ENCODE measurements at places on chromosomes 1 and 21.

- DNase-seq = no peak
Measured at GRCh38 chr1:231803353-231803752, 176.8 kb downstream of the DISC1 start.

DNA sequence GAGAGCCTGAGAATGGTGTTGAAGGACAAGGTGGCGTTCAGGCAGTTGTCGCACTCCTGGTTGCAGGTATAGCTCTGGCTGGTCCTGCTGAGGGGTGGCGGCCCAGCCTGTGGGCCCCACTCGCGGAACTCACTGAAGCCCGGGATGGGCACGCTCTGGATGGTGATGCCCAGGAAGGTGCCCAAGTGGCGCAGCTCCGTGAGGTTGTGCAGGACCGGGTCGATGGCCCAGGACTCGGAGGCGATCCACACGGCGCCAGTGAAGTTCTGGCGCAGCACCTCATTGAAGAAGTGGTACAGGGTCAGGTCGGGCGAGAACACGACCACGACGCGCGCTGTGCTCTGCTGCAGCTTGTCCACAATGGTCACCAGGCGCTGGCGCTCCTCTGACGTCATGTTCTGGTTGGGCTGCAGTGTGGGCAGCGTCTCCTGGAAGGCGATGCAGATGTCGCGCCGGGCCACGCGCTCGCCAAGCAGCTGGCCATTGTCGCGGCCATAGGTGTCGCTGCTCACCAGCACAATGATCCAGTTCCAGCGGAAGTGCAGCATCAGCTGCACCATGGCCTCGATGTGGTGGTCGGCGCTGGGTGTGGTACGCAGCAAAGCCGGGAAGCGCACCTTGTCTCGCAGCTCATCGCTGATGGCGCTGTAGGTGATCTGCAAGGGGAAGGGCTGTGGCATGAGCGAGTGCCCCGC is 5.0 kb downstream of the TAS1R2 start:
- no peak for DNase-seq

DNA sequence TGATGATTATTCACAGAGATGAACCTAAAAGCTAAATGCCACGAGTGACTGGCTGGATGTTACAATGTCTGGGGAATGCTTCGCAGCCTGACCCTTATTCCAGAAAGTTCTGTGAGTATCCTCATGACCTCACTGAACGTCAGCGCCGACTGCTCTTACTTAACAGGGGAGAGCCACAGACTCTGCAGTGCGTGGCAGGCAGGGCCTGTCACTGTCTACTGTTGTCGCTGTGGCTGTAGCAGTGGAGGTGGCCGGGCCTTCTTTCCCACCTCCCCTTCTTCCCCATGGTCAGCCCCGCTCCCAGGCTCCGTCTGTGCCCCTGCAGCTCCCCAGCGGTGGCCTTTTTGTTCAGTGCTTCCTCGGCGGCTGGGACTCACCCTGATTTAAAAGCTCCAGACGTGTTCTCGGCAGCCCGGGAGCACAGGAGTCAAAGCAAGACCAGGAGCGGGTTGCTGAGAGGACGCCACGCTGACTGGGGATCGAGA is 52.2 kb upstream of the TARBP1 start:
- DNase-seq = no peak

- no peak for DNase-seq
Measured at GRCh38 chr1:53362270-53362669, 34.4 kb upstream of the LRP8 start.

DNA sequence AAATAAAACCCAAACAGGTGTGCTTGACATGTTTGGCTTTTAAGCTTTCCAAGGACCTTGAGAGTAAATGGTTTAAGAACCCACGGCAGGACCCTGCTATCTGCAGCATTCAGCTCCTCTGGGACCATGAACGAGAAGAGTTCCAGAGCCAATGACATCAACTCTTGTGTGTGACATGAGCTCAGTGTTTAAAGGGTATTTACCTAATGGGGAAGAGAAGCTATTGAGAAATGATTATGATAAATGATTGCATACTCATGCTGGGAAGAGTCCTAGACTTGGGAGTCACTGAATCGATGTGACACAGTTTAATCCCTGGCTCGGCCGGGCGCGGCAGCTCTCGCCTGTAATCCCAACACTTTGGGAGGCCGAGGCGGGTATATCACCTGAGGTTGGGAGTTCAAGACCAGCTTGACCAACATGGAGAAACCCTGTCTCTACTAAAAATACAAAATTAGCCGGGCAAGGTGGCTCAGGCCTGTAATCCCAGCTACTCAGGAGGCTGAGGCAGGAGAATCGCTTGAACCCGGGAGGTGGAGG is 55.4 kb downstream of the KANK4 start:
- DNase-seq = no peak

Data from GM12892 (cell line).